ENCODE measurements at places on chromosomes 4 and X.

DNA sequence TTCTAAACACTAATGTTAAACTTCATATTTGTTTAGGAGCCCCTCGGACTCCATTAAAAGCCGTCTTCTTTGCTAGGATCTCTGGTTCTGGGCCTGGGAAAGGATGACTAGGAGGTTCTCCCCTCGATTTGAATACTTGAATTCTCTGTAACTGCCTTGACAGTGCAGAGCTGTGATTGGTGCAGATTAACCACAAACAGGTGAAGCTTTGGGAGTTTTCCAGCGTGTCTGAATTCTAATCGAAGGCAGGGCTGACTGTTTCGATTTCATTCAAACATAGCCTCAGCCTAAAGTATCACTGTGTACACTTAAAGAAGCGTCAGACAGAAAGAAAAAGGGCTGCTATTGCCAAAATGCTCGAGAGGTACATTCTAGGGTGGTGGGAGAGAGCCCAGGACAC, 29.0 kb downstream of the TFDP3 start:
- DNase-seq: no peak

- DNase-seq: no peak
Measured at GRCh38 chrX:8679550-8679949, 52.4 kb downstream of the ANOS1 start.

DNA sequence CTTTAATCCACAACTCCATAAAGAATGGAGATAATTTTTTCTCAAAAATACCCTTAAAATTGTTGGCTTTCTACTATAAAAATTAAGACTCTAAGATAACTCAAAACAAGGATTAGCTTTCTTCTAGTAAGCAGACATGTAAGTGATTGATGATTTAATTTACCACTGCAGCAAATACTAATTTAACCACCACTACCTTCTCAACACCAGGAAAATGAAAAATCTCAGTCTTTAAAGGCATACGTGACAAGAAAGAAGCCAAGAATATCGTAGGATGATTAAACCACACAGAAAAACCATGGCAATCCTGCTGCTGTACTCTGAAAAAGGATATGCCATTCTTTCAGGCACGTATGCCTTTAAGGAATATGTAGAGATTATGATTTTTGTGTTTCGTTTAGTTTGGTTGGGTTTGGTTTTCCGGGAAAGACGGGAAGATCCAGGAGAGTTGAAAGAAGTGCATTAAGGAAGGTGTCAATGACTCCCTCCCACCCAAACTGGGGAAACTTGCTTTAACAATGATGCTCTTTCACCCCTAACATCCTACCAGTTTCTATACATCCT, 881 bp downstream of the LRCH2 start:
- no peak for DNase-seq

DNA sequence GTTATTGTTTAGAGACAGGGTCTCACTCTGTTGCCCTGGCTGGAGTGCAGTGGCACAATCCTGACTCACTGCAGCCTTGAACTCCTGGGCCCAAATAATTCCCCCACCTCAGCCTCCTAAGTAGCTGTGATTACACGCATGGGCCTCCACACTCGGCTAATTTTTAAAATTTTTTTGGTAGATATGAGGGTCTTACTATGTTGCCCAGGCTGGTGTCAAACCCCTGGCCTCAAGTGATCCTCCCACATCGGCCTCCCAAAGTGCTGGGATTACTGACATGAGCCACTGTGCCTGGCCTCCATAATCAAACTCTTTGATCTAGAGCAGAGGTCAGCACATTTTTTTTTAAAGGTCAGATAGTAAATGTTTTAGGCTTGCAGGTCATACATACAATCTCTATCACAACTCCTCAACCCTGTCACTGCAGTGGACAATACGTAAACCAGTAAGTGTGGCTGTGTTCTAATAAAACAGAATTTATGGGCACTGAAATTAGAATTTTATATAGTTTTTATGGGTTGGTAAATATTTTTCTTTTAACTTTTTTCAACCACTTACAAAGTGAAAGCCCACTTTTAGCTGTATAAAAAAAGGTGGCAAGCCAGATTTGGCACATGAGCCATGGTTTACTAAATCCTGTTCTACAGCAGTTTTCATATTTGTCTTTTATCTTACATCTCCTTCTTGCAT, 105.1 kb upstream of the RAPGEF2 start:
- DNase-seq: no peak

- no peak for DNase-seq
Measured at GRCh38 chrX:568311-568710, 62.3 kb upstream of the SHOX start.

- no peak for DNase-seq
Measured at GRCh38 chrX:6026980-6027379, 201.7 kb downstream of the NLGN4X start.

GRCh38 chr4:136793848-136794247, 738.4 kb downstream of the PCDH18 start:
- DNase-seq: no peak

DNA sequence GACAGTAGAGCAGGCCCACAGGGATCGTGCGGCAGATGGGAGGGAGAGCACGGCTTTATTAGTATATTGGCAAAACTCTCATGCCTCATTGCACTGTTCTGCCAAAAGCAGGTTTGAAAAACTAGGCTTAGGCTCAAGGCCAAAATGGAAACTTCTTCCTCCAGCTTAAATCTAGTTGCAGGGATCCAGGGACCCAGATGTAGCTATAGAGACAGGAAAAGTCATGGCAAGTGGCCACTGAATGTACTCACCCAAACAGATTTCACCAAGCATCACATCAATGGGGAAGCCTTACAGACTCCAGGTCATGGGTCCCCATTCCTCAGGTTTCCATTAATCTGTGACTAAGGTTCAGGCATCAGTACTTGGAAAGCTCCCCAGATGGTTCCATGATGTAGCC, 149.2 kb downstream of the STK32B start:
- no peak for DNase-seq

GRCh38 chrX:136228839-136229207, 22.4 kb downstream of the MAP7D3 start:
- DNase-seq: no peak

DNA sequence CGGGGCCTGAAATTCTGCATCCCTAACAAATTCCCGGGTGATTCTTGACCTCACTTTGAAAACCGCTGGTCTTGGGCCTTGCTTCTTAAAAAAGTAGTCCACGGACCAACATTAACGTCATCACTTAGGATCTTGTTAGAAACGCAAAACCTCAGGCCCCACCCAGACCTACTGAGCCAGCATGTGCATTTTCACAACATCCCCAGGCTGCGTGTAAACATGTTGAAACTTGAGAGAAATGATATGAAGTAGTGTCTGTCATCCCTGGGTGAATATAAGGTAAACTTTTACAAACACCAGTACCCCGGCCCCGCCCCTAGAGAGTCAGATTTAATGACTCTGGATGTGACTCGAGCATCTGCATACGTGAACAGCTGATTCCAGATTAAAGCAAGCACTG, 33.7 kb downstream of the SORBS2 start:
- no peak for DNase-seq

DNA sequence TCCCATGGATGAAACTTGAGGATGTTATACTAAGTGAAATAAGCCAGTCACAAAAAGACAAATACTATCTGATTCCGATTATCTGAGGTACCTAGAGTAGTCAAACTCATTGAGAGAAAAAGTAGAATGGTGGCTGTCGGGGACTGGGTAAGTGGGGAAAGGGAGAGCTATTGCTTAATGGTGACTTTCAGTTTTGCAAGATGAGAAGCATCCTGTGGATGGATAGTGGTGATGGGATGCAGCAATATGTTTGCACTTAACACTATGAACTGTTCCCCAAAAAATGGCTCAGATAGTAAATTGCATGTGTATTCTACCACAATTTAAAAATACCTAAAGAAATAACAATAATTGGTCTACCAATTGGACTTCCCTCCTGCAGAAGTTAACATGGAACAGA, 181.5 kb downstream of the SHROOM3 start:
- no peak for DNase-seq

- no peak for DNase-seq
Measured at GRCh38 chr4:25809996-25810395, 52.8 kb downstream of the SEL1L3 start.

DNA sequence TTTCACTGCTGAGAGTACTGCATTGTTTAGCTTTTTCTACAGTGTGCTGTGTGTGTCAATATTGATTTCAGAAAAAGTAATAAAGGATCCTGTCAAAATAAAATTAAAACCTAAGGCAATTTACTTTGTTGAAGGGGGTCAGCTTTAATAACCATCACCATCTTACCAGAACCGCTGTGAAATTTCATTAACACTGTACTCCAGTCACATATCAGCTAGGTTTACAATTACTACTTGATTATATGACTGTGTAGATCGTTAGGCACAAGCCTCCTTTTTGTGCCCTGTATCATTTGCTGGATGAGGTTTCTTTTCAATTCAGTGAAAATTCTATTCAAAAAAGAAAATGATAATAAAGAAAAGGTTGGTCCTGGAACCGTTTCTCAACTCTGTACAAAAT, 917.2 kb downstream of the CENPC start:
- no peak for DNase-seq
